CD8-positive, alpha-beta memory T cell (primary cell): ENCODE measurements at places on chromosomes 1 and 21. TPM values are rescaled to one million over a fixed set of nuclear protein-coding genes. Genes with fewer than 3 reads are reported as not detected.

DNA sequence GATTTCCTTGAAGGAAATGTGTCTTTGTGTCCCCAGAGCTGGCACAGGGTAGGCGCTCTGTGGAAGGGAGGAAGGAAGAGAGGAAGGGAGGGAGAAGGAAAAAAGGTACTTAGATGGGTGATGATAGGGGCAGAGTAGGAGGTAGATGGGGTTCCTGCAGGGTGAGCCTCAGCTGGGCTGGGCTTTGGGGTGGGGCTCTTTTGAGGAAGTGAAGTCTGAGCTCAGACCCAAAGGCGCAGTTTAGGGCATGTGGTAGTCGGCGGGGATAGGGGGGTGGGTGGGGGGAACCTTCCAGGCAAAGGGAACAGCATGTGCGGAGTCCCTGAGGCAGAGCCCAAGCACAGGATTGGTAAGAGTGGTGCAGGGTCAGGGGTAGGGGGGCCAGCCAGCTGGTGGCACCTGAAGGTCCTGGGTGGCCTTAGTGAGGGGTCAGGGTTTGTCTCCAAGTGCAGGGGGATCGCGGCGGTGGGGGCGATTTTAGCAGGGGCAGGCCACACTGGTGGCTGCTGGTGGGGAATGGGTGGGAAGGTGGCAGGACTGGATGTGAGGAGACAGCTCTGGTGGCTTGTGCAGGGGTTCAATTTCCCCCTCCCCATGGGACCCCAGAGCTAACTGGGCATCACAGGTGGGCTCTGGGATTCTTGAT, 8.4 kb upstream of the HTR6 start:
- no peak for DNase-seq

SLC44A3 gene
- 0.83 TPM for polyA plus RNA-seq

- DNase-seq, result peak; percentile 22
Measured at GRCh38 chr1:23558140-23558871, 995 bp downstream of the ID3 start.

GRCh38 chr1:172897738-172898137, 153.0 kb downstream of the TNFSF18 start:
- no peak for DNase-seq

- no peak for DNase-seq
Measured at GRCh38 chr1:222136869-222137268, 395.0 kb upstream of the DUSP10 start.

CR1L gene
- not detected for polyA plus RNA-seq

DNA sequence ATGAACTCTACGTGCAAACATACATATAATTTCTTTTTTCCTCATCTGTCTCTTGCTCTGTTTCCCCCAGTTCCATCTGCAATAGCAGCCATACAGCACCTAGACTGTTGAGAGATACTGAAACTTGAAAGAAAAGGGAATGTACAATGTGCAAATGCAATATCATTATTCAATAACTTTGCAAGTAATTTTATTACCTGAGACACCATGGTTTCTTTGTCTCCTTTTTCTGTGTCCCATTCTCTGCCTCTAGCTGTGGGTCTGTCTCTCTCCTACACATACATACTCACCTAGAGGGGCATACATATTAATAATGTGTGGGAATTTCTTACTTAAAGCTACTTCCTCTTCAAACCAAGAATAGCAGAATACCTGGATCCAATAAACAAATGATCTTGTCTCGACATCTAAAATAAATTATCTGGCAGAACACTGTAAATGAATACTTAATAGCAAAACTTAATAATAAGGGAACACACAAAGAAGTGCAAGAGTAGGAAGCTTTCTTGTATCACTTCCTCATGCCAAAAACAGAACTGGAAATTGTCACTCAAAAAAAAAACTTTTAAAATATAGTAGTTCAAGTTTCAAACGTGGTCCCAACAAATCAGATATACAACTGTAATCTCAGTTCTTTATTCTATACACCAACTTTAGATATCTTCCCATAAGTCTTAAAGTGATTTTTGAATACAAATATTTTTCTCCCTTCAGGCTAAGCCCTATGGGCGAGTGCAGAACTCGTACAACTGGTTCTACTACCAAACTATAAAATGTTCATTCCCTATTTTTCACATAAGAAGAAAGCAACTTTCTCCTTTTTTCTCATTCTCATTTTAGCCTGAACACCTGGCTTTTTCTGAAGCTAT, 194.6 kb downstream of the NRIP1 start:
- no peak for DNase-seq

- DNase-seq, result no peak
Measured at GRCh38 chr1:151577173-151577572, 34.7 kb upstream of the SNX27 start.

KCNJ15 gene
- polyA plus RNA-seq, result not detected

- DNase-seq, result no peak
Measured at GRCh38 chr1:4149831-4150230, 249.8 kb upstream of the C1orf174 start.

DNA sequence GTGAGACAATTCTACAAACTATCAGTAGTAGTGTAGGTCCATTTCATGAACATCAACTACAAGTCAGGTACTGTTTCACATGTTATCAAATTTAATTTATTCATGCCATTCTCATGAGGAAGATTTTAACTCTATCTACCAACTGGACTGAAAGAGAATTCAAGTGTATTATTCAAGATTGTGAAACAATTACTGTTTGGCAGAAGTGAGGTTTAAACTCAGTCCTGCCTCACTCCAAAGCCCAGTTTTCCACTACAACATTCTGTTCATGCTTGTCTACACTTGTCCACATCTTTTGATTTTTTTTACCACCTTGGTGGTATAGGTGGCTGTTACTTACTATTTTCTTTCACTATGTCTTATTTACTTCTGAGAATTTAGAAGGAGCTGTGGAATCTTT, 272.9 kb downstream of the TGFB2 start:
- no peak for DNase-seq

PPP1R8 gene
- polyA plus RNA-seq, result 37.5 TPM

DNA sequence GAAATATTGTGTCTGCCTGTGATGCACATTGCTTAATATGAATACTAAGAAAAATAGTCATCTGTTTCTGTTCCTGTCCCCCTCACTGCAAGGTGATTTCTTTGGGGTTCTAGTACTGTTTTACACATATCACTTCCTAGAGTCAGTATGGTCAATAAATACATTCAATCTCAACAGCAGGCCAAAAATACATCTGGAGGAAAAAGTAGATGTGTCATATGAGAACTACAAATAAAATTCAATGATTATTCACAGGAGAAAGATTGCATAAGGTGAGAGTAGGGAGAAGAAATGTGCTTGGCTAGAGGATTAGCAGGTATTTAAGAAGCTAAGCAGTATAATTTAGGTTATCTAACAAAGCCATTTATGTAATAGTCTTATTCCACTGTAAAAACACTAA, 45.3 kb upstream of the SAMSN1 start:
- no peak for DNase-seq

- no peak for DNase-seq
Measured at GRCh38 chr1:162881590-162881989, 20.6 kb upstream of the CCDC190 start.

- DNase-seq, result peak; percentile 73
Measured at GRCh38 chr1:155091071-155092051, 12.7 kb downstream of the EFNA3 start.

DNA sequence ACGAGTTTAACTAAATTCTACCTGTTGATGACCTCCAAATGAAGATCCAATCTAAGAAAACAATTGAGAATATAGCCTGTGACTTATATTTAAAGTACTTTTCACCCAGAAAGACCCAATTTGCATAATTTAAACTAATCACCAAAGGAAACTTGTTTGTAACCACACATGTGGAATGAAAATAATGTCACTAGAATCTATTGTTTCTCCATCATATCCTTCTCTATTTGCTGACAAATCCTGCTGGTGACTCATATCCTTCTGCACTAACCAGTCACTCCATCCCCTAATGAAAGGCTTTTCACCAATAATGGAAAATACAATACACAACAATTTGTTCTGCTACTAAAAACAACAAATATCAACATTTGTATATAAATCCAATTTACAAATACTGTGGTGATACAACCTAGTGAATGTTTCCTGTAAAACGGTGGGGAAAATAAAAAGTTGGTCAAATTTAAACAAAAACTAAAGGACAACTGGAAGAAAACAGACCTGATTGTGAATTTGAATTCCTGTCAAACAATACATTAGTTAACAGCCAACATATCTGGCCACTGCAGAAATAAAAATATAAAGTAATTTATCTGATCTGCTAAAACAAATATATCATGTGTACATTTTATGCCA, 6.5 kb downstream of the PTP4A2 start:
- DNase-seq, result no peak

DNA sequence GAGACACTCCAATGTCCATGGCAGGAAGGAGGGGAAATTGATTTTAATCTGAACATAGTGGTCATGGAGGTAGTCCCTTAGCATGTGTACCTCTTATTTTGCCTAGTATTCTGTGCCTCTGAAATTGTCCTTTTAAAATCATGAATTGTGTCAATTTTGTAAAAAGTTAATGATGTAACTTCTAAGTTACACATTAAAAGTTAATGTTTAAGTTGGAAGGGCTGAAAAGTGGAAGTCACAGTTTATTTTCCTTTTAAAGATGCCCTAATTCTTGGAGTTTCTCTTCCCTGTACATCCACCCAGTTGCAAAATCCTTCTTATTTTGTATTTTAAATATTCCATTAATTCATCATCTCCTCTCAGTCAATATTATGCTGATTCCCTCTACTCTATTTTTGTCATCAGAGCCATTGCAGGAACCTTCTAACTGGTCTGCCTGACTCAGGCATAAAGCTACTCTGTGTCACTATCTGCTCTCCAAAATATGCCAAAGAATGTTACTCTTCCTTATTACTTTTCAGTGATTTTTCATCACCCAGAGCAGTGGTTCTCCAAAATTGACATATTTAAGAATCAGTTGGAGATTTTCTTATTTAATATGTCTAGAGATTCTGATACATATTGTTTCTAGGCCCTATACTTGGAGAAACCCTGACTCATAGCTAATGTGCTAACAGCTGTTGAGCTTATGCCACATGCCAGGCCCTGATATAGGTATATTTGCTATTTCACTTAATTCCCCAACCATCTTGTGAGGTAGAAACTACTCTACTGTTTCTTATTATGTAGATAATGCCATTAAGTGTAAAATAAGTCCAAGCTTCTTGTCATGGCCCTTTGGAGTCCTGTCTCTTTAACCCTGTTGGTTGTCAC, 5.1 kb downstream of the HOOK1 start:
- DNase-seq, result no peak

KCNN3 gene
- not detected for polyA plus RNA-seq

- DNase-seq, result no peak
Measured at GRCh38 chr1:230895452-230895851, 27.1 kb upstream of the C1orf198 start.

C8B gene
- polyA plus RNA-seq, result not detected

DNA sequence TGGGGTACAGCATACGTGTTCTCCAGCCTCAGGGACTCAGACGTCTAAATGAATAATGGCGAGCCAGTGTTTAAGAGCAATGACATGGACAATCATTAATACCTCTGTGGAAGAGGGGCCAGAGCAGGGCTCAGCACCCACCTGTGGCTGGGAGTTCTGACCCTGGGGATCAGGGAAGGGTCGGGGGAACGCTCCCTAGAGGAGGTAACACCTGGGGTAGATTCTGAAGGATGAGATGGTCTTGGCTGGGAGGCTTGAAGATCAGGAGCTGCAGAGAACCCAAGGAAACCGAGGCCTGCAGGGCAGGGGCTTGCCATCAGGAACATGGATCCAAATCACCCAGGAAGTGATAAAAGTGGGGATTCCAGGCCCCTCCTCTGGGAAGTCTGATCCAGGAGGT, 138.2 kb upstream of the RUNX3 start:
- DNase-seq, result no peak

DNA sequence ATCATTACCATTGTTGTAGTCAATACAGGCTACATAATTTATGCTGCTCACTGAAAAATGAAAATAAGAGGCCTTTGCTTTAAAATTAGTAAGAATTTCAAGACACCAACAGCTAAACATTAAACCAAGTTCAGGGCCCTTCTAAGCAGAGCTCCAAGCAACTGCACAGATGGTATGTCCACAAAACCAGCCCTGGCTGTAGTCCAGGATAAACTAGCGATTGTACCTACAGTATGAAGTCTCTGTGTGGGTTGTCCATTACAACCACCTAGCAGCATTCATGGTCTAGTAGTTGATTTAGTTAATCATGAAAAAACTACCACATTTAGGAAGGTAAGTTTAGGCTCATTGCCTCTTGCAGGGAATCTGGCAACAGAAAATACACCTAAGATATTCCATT, 35.3 kb downstream of the CLCA4 start:
- DNase-seq, result no peak

DNA sequence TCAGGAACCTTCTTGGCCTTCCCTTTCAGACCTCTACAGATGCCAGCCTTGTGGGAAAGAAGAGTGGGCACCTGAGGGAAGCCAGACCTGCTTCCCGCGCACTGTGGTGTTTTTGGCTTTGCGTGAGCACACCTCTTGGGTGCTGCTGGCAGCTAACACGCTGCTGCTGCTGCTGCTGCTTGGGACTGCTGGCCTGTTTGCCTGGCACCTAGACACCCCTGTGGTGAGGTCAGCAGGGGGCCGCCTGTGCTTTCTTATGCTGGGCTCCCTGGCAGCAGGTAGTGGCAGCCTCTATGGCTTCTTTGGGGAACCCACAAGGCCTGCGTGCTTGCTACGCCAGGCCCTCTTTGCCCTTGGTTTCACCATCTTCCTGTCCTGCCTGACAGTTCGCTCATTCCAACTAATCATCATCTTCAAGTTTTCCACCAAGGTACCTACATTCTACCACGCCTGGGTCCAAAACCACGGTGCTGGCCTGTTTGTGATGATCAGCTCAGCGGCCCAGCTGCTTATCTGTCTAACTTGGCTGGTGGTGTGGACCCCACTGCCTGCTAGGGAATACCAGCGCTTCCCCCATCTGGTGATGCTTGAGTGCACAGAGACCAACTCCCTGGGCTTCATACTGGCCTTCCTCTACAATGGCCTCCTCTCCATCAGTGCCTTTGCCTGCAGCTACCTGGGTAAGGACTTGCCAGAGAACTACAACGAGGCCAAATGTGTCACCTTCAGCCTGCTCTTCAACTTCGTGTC, 995 bp upstream of the ZBTB48 start:
- DNase-seq, result no peak

DNA sequence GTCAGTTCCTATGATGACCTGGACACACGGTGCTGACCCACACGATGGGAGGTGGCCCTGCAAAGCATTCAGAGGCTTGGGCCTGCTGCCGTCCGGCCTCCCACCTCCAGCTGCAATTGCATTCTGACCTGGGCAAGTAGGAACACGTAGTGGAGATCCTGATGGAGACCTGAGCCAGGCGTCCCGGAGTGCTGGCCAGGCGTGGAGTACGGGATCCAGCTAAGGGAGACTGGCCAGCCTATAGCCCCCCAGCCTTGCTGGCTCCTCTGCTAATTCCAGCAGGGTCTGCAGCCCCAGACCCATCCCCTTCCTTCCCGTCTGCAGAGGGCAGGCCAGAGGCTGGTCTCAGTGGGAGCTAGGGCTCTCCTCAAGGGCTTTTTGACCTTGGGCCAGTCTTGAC, 11.2 kb downstream of the CD46 start:
- DNase-seq, result no peak
